ENCODE measurements at places on chromosomes 1 and 21. TPM values are rescaled to one million over a fixed set of nuclear protein-coding genes. Genes with fewer than 3 reads are reported as not detected.

The BSDC1 gene
- 174 TPM for total RNA-seq

The HAO2 gene
- total RNA-seq = not detected

The CELA2A gene
- total RNA-seq = not detected

GRCh38 chr1:13701271-13701640, 1.3 kb downstream of the PRDM2 start:
- peak overlapping the region; percentile 56 for H3K4me3 ChIP-seq
- H3K4me1 ChIP-seq = peaks cover 18% of the 10 kb centered on the region
- no peak for DNase-seq
- no peaks in the 10 kb centered on the region for H3K27me3 ChIP-seq
- no peaks in the 10 kb centered on the region for H3K36me3 ChIP-seq

DNA sequence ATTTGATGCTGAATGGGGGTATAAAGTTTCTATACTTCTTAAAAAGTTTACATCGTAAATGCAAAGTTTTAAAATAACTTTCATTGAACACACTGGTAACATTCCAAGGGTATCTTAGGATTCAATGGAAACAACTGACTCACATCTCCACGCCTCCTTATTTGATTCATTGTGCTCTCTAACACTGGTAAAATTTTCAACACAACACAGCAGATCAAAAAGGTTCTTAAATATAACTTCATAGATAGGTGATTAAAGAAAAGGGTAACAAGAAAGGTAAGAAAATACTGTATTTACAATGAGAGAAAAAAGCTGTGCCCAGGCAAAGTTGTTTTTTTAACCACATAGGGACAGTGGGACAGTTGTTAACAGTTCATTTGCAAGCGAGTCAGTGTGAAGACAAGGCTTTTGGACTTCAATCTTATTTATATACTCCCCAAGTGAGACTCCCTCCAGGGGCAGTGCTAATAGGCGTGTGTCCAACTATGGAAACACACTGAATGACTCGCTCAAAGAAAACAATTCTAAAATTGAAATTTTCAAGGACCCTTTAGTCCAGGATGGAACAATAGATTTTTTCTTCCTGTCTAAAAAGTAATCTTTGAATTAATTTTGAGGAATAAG, 140.5 kb downstream of the TIAM1 start:
- no peak for DNase-seq
- H3K36me3 ChIP-seq = no peaks in the 10 kb centered on the region
- H3K27ac ChIP-seq = no peak overlapping the region
- H3K4me1 ChIP-seq = no peaks in the 10 kb centered on the region
- no peaks in the 10 kb centered on the region for H3K27me3 ChIP-seq
- no peak overlapping the region for H3K4me3 ChIP-seq

DNA sequence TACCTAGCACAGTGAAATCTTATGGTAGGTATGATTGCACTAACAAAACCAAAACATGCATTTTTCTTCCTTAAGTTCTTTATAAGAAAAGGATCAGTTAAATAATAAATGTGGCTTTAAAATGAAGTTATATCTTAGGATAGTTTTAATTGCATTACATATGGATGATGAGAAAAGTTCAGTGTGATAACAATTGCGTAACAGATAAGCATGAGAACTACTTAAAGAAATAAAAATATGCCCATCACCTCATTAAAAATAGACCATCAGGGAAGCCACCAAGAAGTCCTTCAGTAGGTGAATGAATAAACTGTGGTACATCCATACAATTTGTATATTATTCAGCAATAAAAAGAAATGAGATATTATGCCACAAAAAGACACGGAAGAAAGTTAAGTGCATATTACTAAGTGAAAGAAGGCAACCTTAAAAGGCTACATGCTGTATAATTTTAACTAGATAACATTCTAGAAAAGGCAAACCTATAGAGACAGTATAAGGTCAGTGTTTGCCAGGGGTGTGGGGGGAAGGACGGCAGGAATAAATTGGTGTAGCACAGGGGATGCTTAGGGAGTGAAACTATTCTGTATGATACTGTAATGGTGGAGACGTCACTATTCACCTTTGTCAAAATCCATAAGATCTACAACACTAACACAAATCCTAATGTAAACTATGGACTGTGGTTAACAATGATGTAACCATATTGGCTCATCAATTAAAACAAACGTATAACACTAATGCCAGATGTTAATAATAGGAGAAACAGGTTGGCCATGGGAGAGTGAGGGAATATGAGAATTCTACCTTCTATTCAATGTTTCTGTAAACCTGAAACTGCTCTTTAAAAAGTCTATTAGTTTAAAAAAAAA, 42.9 kb downstream of the MPZL1 start:
- no peaks in the 10 kb centered on the region for H3K27me3 ChIP-seq
- no peak overlapping the region for H3K27ac ChIP-seq
- H3K36me3 ChIP-seq = no peaks in the 10 kb centered on the region
- H3K4me1 ChIP-seq = peaks cover 5% of the 10 kb centered on the region

DNA sequence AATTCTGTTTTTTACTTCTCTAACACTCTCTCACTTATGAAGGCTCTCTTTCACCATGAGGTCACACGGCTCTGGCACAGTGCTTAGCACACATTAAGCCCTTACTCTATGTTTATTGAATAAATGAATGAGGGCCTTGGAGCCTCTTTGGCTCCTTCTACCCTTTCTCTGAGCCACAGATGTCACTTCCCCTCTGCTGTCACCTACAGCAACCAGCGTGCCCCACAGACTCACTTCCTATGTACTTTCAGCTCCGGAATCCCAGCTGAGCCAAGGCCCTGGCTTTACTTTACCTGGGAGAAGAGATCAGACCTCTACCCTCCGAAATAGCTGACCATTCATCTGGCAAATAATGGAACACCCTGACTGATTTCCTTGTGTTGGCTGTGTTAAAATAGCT, 53.7 kb upstream of the HMCN1 start:
- H3K4me3 ChIP-seq = no peak overlapping the region
- DNase-seq = no peak
- H3K27ac ChIP-seq = no peak overlapping the region
- H3K36me3 ChIP-seq = no peaks in the 10 kb centered on the region
- peaks cover 7% of the 10 kb centered on the region for H3K4me1 ChIP-seq
- H3K27me3 ChIP-seq = peaks cover 3% of the 10 kb centered on the region

DNA sequence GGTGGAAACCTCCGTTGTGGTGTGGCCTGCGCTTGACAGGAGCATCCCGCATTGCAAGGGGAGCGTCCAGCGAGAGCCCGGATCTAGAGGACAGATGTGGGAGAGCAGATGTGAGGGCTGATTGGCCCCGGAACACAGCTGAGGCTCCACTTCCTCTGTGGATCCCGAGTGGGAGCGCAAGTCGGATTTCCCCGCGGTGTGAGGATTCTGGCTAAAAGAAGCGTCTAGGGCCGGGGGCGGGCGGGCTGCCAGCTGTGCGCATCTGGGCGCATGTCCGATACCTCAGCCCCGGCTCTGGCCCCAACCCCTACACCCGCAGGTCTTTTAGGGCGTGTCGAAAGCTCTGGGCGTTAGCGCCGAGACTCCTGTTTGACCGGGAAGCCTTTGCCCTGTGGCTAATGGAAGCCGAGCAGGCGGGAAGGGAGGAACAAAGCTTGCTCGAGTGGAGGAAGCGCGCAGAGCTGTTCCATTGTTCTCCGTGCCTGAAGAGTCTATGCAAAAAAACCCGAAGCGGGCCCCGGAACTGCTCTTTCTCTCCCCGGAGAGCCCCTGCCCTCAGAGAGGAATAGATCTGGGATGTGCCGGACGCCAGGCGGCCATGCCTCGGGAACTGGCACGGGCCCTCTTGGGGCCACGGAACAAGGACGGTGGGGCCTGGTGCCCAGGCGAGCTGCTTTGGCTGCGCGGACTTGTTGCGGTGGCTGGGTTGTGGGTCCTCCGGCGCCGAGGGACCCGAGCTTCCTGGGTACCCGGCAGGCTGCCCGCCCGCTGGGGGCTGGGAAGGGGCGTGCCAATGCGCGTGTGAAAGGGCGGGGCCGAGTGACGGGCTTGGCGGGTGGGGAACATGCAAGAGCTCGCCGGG, 111.1 kb downstream of the NAV1 start:
- H3K4me3 ChIP-seq = no peak overlapping the region
- H3K27me3 ChIP-seq = no peaks in the 10 kb centered on the region
- no peak overlapping the region for H3K27ac ChIP-seq
- peaks cover 4% of the 10 kb centered on the region for H3K4me1 ChIP-seq

DNA sequence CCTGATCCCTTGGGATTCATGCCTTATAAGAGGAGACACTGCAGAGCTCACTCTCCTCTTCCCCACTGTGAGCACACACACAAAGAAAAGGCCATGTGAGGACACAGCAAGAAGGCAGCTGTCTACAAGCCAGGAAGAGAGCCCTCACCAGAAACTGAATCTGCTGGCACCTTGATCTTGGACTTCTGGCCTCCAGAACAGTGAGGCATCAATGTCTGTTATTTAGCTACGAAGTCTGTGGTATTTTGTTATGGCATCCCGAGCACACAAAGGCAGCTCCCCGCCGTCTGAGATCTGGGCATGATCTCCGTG, 47.1 kb upstream of the RPL11 start:
- no peak overlapping the region for H3K4me3 ChIP-seq
- no peaks in the 10 kb centered on the region for H3K27me3 ChIP-seq
- no peaks in the 10 kb centered on the region for H3K4me1 ChIP-seq
- DNase-seq = no peak
- H3K36me3 ChIP-seq = no peaks in the 10 kb centered on the region

DNA sequence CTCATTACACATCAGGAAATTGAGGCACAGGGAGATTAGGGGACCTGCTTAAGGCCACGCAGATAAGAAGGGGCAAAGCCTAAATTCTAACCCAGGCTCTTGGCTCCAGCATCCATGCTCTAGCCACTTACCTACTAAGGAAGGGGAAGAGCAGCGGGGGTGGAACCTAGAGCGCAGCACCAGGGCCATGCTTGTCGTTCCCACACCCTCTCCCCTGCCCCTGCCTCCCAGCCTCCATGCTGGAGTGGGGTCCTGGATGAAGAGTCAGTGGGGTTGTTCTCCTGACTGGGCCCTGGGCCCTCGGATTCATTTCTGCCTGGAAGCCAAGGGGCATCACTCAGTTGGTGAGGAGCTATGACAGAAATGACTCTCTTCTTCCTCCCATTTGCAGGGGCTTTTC, 133.3 kb downstream of the FOXD2 start:
- H3K27me3 ChIP-seq = no peaks in the 10 kb centered on the region
- no peak overlapping the region for H3K4me3 ChIP-seq
- DNase-seq = no peak
- H3K27ac ChIP-seq = no peak overlapping the region
- no peaks in the 10 kb centered on the region for H3K4me1 ChIP-seq

- DNase-seq = no peak
- H3K27ac ChIP-seq = no peak overlapping the region
- H3K4me3 ChIP-seq = no peak overlapping the region
Measured at GRCh38 chr1:23882746-23883145, 14.7 kb upstream of the FUCA1 start.

DNA sequence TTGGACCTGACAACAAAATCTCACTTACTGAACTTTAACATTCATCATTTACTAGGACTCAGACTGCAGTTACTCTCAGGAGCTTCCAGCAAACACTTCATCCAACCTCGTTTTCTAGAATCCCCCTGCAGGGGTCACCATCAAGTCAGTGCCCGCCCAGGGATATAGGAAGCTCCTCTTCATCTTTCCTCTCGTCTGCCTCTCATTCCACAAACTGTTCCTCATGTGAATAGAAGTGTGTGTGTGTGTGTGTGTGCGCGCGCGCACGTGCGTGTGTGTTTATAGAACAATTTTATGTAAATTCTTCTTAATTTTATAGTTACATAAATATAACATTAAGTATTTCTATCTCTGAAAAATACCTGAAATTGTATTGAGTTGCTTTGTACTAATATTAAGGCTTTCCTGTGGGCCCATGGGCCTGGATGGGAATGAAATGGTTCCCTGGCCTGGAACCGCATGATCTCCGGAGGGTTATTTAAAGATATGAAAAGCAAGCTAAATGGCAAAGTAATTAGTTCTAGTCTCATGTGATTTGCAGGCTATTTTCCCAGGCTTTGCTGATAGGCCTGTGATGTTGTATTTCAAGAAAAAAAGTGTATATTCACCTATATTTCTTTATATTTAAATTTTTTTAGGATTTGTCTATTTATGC, 21.7 kb upstream of the ABCD3 start:
- H3K27ac ChIP-seq = no peak overlapping the region
- H3K27me3 ChIP-seq = no peaks in the 10 kb centered on the region
- no peaks in the 10 kb centered on the region for H3K4me1 ChIP-seq
- H3K4me3 ChIP-seq = no peak overlapping the region
- DNase-seq = no peak
- no peaks in the 10 kb centered on the region for H3K36me3 ChIP-seq

GRCh38 chr1:214377485-214377884, 96.5 kb downstream of the SMYD2 start:
- no peaks in the 10 kb centered on the region for H3K36me3 ChIP-seq
- no peaks in the 10 kb centered on the region for H3K4me1 ChIP-seq
- no peak overlapping the region for H3K27ac ChIP-seq

- H3K27me3 ChIP-seq = no peaks in the 10 kb centered on the region
- H3K36me3 ChIP-seq = no peaks in the 10 kb centered on the region
- no peaks in the 10 kb centered on the region for H3K4me1 ChIP-seq
Measured at GRCh38 chr21:25859235-25859929, 124.6 kb downstream of the GABPA start.

DNA sequence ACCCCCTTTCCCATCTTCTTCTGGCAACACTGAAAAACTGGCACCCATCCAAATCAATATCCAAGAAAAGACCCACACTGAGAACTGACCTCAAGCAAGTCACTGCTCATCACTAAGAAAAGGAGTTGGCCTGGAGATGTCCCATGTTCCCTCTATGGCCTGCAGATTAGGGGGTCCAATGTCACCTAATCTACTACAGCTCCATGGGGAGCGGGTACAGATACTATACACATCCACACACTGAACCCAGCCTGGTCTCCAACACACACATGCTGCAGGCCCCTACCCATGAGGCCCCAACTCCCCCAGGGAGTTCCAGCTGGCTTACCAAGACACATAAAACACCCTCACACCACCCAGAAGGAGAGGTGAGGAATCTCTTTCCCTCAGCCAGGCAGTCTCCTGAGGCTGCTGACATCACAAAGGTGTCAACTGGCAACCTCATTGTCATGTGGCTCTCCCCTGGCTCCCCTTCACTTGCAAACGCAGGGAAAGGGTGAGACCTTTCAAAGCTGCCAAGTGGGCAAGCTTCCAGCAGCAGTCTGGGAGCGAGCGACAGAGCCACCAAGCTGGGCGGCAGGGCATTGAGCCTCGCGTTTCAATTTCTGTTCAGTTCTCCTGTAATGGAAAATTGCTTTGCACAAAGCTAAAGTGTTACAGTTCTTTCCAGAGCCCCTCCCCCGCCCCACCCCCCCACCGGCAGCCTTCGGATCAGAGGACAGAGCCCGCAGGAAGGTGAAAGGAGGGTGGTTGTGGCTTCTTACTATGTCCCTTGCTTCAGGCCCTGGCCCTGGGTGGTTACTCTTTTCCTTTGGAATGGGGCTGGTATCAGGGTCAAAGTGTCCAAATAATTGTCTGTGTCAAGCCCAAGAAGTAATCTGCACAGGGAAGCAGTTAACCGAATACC, at the start of gene LRRC52:
Gene LRRC52 (plus strand): TSS at position 469 of the 907 bp plus-strand sequence. CDS start 297 bp downstream, at position 766.
- no peak within 1 kb of the TSS for H3K4me3 ChIP-seq
- no peak for DNase-seq
- no peak within 1 kb of the TSS for H3K27ac ChIP-seq
- no peaks in the 10 kb centered on the region for H3K27me3 ChIP-seq

All from natural killer cell (primary cell).